ENCODE measurements at places on chromosomes 13 and 19.

DNA sequence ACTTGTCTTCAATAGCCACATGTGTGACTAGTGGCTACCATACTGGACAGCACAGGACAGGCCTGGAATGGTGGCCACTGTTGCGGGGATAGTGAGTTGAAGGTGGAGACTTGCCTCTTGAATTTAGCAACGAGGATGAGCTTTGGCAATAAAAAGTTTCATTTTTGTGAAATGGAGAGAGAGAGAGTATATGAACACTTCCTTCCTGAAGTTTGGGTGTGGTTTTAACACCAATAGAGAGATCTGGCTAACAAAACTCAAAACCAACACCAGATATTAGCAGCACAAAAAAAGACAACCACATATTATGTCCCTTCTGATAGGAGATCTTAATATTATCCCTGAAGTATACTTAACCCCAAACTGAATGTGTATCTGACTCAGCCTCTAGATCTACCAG, 6.3 kb upstream of the LRFN3 start:
- DNase-seq, result no peak

GRCh38 chr19:11982526-11982925, 17.7 kb downstream of the ZNF763 start:
- DNase-seq, result no peak

GRCh38 chr13:26562512-26562890, 5.0 kb downstream of the WASF3 start:
- DNase-seq, result no peak

- DNase-seq, result peak; percentile 96
Measured at GRCh38 chr19:49866933-49867782, at the start of gene PNKP. Gene PNKP, minus strand, starts transcription at chr19:49867576. Its CDS starts 372 bp downstream, at chr19:49867204.
